KBM-7 (cell line): ENCODE measurements at places on chromosomes 1 and 21.

DNA sequence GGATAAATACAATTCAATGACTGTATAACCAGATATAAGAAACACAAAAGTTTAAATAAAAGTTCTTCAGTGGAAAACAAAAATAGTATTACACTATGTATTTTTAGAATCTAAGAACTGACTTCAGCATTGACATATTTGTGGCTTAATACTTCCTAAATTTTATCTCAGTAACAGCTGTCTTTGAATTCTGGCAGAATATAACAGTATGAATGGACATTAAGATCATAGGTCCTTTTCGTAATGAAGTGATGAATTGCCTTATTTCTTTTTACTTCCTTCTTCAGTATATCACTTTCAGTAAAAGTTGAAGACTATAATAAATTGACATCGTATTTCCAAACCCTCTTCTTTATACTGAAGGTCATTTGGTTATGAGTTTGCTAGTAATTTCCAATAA, 1030.0 kb downstream of the MRPL39 start:
- DNase-seq, result no peak

GRCh38 chr1:215156232-215156631, 73.7 kb downstream of the KCNK2 start:
- DNase-seq, result no peak

- no peak for DNase-seq
Observed at GRCh38 chr21:32955311-32956060, 70.2 kb upstream of the OLIG2 start.

GRCh38 chr1:157092831-157093230, 6.8 kb downstream of the ETV3L start:
- no peak for DNase-seq

- no peak for DNase-seq
Observed at GRCh38 chr21:33858667-33859372, 56.8 kb downstream of the ATP5PO start.

DNA sequence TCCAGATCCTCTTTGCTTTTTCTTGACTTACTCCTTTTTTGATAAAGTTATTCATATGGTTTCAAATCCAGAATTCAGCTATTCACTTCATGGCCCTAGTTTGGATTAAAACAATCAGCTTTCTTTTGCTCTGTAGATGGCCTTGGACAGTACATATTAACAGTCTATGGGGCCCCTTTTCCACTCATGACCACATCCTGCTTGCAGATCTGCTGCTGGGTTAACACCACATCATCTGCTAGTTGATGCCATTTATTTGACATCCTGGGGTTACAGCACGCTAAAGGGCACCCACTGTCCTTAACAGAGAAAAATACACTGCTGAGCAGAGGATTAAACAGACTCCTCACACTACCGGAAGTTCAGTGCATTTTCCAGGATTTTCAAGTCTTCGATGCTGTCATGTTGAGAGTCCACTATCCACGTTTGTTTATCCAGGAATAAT, 941 bp upstream of the IFI16 start:
- peak; percentile 63 for DNase-seq

DNA sequence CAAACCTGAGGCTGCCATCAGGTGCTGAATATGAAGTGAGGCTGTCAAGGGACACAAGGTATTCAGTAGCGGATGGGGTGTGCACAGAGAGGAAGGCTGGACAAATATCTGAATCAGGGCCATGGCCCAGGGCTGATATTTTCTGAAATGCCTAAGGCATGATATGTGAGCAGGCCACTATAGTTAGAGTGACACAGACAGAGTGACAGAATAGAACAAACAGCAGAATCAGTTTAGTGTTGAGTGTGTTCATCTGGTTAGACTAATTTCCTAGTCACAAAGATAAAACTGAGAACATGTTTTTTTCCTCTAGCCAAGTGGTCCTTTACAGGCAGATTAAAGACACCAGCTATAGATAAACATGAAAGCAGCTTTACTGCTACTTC, 3.9 kb downstream of the OVAAL start:
- DNase-seq, result no peak

- no peak for DNase-seq
Observed at GRCh38 chr1:66291531-66291864, 242.5 kb upstream of the SGIP1 start.

GRCh38 chr1:230243583-230244353, 176.7 kb downstream of the GALNT2 start:
- DNase-seq, result no peak

- DNase-seq, result no peak
Observed at GRCh38 chr1:82511441-82511840, 710.7 kb downstream of the ADGRL2 start.

DNA sequence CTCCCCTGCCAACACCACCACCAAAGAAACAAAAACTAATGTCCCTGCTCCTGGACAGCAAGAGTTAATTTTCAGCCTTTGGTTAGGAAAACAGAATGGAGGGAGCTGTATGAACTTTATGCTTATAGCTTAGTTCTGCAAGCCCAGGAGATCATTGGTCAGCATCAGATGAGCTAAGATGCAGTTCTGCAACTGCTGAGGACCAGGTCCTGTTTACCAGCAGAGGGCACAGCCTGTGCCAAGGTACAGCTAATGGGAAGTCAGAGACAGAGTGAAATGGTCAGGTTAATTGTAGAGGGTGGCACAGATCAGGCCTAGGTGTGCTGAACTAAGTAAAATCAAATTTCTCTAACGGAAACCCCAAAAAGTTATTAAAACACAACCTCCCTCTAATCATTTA, 161.3 kb downstream of the ROR1 start:
- DNase-seq, result no peak

DNA sequence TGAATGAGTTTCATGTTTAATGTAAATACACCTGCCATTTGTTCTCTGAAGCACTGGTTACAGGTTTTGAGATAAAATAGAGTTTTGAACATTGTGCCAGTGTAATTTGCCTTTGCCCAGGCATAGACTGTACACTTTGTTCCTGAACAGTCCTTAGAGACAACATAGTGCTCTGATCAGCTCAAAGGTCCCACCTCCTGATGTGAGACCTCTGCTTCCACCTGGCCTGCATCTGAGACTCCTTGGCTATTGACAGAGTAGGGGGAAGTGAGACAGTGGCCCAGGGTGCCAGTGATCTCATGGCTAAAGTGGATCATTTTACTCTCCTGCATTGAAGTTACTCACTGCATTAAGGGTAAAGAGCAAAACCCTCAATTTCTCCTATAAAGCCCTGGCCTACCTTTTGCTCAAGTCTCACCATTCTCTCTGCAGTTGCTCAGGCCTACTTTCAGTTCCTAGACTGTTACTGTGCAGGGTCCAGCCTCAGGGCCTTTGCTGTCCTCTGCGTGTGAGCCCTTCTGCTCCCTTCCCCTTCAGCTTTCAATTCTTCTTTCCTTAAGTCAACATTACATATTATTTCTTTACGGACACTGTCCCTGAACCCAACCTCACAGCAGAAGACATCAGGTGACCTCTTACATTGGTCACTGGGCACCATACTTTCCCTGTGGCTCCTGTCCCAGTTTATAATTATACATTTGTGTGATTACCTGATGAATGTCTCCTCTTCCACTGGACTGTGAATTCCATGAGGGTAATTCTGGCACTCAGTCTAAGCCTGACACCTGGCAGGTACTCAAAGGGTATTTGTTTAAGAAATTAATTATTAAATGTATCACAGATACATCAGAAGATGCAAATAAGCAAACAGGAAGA, 142.9 kb downstream of the ROR1 start:
- no peak for DNase-seq

GRCh38 chr1:31782421-31783410, 18.6 kb upstream of the ADGRB2 start:
- no peak for DNase-seq

GRCh38 chr1:76940571-76941335, 73.5 kb downstream of the ST6GALNAC5 start:
- no peak for DNase-seq

- no peak for DNase-seq
Observed at GRCh38 chr1:6133146-6133895, 46.8 kb downstream of the CHD5 start.

DNA sequence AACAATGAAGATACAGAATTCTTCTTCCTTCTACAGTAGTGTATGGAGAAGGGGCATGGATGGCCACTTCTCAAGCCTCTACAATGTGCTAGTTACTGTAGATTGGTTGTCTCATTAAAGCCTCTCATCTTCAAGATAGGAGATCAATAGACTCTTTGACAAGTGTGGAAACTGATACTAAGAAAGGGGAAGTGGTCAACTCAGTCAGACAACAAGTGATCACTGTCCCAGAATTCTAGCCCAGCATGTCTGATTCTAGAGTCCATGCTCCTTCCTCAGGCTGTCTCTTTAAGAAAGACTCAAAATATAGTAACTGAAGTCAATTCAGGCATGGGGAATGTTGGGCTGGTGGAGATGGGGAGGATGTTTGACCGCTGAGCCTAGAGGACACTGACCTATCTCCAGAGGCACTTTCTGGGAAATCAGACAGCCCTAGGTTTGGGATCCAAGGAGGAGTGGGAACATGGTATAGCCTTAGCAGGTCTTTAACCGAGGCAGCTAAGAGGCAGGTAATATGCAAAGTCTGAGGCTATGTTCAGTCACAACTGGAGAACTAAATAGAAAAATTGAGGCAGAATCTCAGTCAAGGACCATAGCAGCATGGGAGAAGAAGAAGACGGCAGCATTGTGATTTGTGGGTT, 39.3 kb upstream of the EYA3 start:
- peak; percentile 59 for DNase-seq

GRCh38 chr1:41355356-41355755, 5.9 kb upstream of the FOXO6 start:
- no peak for DNase-seq

- DNase-seq, result no peak
Observed at GRCh38 chr21:42564561-42564971, 50.9 kb downstream of the SLC37A1 start.

DNA sequence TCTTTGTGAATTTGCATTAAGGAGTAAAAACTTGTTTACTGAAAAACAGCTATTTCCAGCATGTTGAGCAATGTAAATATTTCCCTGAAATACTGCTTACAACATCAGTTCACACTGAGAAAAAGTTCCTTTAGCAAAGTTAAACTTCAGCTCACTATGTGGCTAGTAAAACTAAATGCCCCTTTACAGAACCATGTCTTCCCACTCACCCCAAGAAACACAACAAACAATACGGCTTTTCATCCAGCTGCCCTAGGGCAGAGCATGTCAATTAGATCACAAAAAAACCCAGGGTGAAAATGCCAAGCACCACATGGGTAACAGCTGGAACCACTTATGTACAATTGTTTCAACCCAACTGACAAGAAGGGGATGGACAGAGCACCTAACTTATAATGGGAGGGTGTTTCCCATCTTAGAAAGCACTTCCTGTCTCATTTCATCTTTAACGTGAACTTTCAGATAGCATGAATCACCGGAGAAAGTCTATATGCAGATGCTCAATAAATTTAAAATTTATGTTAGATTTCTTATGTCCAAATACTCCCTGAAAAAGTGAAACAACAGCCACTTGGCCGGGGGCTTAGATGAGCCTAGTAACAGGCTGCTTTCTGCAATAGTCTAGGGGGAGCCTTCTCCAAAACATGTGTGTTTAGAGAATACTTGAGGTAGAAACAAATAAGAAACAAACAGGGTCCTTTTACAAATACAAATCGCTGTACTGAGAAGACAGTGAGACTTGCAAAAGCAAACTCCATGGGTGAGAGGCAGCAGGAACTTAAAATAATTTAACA, 6.6 kb downstream of the NID1 start:
- DNase-seq, result no peak

DNA sequence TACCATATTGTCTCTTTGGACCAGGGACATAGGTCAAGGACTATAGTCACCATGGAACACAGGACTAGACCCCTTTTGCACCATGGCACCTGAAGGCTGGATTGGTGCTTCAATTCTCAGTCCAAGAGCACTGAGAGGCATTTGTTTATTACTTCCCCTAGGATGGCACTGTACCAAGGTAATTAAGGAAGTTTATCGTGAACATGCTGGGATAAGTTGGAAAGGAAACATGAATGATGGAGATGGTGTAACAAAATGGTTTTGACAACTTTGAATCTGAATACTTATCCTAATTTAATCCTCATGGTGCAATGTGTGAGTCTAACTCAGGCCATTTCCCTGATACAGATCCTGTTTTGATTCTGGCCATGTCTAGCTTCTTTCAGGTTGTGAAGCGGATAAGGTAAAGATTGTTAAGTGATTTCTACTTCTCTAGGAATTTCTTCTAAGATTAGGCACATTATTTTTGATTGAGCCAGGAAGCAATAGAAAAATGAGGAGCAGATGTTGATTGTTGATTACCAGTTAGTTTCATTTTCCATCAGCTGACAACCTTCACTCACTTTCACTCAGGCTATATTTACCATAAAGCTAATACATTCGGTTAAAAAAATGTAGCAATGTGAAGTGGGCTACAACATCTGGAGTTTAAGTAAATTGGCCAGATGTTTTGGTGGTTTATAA, 37.3 kb upstream of the SIPA1L2 start:
- no peak for DNase-seq

DNA sequence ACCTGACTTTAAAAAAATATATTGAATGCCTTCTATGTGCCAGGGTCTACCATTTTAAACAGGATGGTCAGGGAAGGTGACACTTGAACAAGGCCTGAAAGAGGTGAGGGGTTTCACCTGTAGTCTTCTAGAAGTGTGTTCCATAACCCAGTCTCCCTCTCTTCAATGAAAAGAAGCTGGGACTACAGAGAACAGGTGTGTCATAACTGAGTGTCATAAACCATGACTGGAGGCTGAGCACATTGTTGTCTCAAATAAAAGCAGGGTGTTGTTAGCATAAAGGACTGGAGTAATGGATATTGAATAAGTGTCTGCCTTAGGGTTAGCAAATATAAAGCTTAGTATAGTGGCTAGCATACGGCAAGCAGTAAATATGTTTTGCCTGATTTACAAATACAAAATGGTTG, 65.4 kb downstream of the SYDE2 start:
- no peak for DNase-seq

GRCh38 chr1:208206092-208206698, 38.0 kb downstream of the PLXNA2 start:
- DNase-seq, result no peak

DNA sequence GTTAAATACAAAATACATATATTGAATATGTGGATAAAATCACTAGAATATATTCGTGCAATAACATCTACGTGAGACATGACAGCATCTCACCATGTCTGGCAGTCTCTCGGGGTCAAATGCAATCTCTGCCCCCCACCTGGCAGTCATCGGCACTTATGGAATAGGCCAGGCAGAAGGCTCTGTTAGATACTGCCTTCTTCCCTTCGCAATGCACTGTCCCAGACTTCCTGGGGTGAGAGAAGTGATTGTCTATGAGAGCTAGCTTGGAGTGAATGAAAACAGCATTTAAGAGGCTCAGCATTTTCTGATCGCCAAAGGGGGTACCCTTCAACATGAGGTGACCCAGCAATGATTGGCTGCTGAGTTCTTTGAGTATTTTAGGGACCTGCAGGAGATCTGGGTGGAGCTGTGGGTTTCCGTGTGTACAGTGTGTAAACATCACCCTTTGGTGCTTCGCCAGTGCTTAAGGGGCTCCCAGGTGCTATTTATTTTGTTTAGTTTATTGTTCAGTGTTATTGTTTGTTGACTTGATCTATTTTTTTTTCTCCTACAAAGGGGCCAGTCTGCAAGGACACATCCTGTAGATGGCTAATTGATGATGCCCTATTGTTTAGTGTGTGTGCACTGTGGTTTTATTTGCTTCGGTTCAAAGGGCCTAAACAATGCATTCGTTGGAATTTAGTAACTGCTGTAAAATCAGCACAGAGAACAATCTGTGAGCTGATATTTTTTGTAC, 10.2 kb downstream of the ERG start:
- DNase-seq, result no peak

GRCh38 chr1:100806601-100807000, 87.1 kb downstream of the VCAM1 start:
- no peak for DNase-seq

GRCh38 chr1:151708891-151709290, 7.7 kb downstream of the CELF3 start:
- DNase-seq, result no peak
